Smooth muscle cell of trachea (primary cell): ENCODE measurements at places on chromosomes 6 and 20. TPM values are rescaled to one million over a fixed set of nuclear protein-coding genes. Genes with fewer than 3 reads are reported as not detected.

Gene PPIL6
- 2.2 and 3.8 TPM in 2 replicates for total RNA-seq

Gene FAM184A
- total RNA-seq: 0.29 and 0.50 TPM in 2 replicates

Gene ADGRF5
- under 0.01 and 0.15 TPM in 2 replicates for total RNA-seq

Gene POLR3F
- 11.5 and 18.0 TPM in 2 replicates for total RNA-seq

Gene NMBR
- not detected in 2 replicates for total RNA-seq

Gene LIN28B
- not detected in 2 replicates for total RNA-seq

Gene TGM3
- total RNA-seq: under 0.01 TPM in 1 of 2 replicates, not detected in the other

Gene SPAG4
- total RNA-seq: 11.2 and 13.1 TPM in 2 replicates

Gene NANP
- 9.2 and 9.3 TPM in 2 replicates for total RNA-seq

Gene DACT2
- not detected in 2 replicates for total RNA-seq

Gene IL17F
- total RNA-seq: not detected in 2 replicates

Gene CST2
- total RNA-seq: not detected in 2 replicates

Gene GPX5
- not detected in 2 replicates for total RNA-seq

Gene HLA-DMA
- 4.7 and 14.1 TPM in 2 replicates for total RNA-seq

Gene THBD
- total RNA-seq: 27.3 and 37.7 TPM in 2 replicates

Gene HTR1B
- 0.15 and 0.17 TPM in 2 replicates for total RNA-seq

Gene UNC5CL
- under 0.01 and 0.15 TPM in 2 replicates for total RNA-seq

Gene PAK5
- total RNA-seq: under 0.01 TPM in 1 of 2 replicates, not detected in the other

Gene BCAS1
- under 0.01 TPM in 2 replicates for total RNA-seq

Gene EYS
- 0.29 and 0.50 TPM in 2 replicates for total RNA-seq

Gene STX11
- total RNA-seq: 0.50 and 0.87 TPM in 2 replicates

Gene WFDC8
- not detected in 2 replicates for total RNA-seq

Gene CDH22
- not detected in 2 replicates for total RNA-seq

Gene DCBLD1
- total RNA-seq: 24.3 and 27.6 TPM in 2 replicates

Gene GOPC
- 32.4 and 39.2 TPM in 2 replicates for total RNA-seq

Gene TOP1
- 18.9 and 33.0 TPM in 2 replicates for total RNA-seq

Gene MOG
- total RNA-seq: not detected in 2 replicates

Gene HLA-DQB1
- not detected in 2 replicates for total RNA-seq

Gene CPNE5
- total RNA-seq: 0.15 TPM in 1 of 2 replicates, not detected in the other

Gene PDSS2
- total RNA-seq: 12.2 and 15.9 TPM in 2 replicates

Gene TREM2
- 0.33 and 0.44 TPM in 2 replicates for total RNA-seq

Gene TBC1D7
- 15.5 and 18.0 TPM in 2 replicates for total RNA-seq

Gene DEF6
- 0.50 and 0.87 TPM in 2 replicates for total RNA-seq

Gene WFDC10A
- total RNA-seq: not detected in 2 replicates

Gene PTPRA
- total RNA-seq: 36.2 and 38.4 TPM in 2 replicates

Gene GLP1R
- total RNA-seq: not detected in 2 replicates

Gene ANGPT4
- not detected in 2 replicates for total RNA-seq
